ENCODE measurements at places on chromosomes 6 and 20.
A peak's percentile ranks its signal among the peaks of the same experiment; 100 is the strongest.

GRCh38 chr20:4135385-4136077, 120.2 kb upstream of the RNF24 start:
- DNase-seq = no peak

DNA sequence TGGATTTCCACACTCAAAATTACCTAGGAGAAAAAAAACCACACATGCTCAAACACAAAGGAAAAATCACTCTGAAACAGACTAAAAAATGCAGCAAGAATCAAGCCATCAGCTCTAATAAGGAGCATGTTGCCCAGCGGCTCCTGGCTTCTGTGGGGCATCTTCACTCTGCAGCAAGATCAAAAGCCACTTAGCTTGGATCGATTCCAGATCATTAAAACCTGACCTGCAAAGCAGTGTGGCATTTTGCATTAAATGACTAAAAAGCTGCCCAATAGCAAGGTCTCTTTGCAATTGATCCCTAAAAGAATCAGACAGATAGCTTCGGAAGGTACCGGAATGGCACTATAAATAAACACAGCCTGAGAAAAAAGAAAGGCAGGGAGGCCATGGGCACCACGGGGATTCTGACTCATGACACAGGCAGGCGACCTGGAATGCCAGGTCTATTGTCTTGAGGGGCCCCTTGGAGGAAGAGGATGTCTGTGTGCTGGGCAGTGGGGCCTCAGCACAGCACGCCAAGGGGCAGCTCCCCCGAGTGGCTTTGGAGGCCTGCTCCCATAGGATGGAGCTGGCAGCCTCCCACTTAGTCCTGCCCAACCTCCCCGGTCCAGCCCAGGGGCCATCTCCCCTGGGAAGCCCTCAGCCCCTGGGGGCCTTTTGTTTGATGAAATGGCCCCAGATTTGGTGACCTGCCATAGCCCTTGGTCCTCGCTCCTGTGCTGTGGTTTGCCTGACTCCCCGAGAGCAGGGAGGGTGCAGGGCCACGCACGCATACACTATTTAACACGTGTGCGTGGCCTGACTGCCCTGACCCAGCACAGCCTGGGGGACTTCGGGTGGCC, 7.6 kb downstream of the LEMD2 start:
- DNase-seq = no peak

DNA sequence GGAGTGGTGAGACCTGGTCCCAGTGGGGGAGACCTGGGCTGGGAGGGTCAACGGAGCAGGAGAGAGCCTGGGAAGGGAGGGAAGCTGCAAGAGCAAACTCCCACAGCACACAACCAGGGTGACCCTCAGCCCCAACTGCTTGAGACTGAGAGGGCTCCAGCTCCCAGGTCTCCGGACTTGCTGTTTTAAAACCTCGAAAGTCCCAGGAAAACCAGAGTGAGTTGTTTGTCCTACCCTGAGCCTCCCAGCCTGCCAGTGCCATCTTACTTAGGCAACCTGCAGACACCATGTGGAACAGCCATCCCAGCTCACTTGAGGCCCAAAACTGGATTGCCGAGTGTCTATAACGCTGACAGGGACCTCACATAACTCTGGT, 4.8 kb upstream of the NTSR1 start:
- no peak for DNase-seq

DNA sequence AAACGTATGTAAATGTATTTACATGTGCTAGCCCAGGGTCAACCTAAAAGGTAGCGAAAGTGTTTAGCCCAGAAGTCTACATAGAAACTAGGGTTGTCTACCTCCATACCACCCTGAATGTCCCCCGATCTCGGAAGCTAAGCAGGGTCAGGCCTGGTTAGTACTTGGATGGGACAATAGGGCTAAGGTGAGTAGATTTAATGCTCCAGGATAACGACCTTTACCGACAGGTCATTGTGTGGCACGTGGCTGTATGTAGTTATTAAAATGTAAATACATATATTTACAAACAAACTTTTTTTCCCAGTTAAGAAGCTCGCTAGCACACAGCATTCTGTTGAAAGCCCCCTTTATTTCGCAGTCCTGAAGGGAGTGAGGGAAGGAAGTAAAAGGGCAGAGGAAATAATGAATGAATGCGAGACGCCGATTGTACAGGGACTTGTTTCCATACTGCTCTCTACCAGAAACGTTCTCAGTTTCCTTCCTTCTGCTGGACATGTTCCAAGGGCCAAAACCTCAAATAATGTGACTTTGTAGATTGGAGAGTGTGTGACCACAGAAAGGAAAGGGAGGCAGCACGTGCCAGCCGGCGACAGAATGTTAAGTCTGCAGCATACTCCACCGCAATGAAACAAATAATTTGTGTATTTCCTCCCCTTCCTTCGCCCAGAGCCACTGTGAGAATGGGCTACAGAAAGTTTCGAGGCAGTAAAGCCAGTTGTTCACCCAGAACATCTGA, 612 bp downstream of the ADAT2 start:
- DNase-seq = peak; percentile 30

DNA sequence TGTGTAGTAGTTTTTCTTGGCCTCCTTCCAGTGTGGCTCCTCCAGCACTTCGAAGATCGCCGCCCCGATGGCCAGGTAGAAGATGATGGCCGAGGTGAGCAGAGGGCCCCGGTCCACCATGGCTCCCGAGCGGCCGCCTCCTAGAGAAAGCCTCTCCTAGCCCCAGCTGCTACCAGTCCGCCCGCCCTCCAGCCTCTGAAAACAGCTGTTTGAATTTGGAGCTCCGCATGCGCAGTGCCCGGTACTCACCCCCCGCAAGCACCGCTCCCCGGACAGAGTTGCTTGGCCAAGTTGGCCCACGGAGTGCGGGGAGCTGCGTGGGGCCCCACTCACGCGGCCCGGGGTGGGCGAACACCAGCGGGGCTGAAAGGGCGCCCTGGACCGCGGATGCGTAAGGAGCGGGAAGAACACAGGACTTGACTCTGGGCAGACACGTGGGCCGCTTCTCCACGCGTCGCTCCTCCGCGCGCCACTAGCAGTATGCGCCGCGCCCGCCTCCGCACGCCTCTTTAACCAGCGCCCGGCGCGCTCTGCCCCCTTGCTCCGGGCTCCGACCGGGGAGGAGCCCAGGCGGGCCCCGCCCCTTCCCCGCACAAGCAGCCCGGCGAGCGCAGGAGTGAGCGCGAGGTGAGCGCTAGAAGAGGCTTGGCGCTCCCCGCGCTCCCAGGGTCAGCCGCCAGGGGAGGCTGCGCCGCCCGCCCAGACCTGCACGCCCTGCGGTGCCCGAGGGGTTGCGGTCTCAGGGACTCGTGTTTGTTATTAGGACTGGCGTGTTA, at the start of gene KCNK5:
Gene KCNK5 (minus strand): TSS at position 484 of the 776 bp plus-strand sequence. CDS start 364 bp downstream, at position 120.
- DNase-seq = peak; percentile 80

- no peak for DNase-seq
Observed at GRCh38 chr20:50398821-50399554, 111.2 kb upstream of the PTPN1 start.

DNA sequence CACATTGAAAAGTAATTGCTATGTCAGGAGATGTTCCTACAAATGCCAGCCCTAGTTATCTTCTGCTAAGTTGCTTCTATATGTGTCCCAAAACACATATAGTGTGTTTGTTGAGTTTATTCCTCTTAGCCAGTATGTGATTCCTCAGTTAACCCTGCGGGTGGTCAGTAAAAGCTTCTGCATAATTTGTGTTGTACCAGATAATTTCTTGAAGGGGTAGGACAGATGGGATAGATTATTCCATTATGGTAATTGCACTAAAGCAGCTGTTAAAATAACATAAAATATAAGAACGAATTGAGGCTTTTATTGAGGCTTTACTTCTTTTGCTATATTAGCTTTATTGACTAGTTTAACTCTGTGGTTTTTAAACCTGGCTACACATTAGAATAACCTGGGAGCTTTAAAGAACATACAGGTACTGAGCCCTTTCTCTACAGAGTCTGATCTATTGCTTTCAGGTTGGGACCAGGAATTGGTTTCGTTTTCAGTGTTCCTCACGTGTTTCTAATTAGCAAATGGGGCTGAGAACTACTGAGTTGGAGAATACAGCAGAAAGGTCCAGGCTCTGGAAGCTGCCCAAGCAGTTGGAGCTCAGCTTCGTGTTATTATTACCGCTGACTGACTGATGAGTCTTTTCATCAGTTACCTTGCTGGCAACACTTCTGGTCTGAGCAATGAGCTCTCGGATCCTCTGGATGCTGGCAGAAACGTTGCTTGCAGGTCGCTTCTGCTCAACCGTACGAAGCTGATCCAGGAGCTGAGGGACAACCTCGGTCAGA, 56.9 kb downstream of the FAM229B start:
- DNase-seq = no peak

DNA sequence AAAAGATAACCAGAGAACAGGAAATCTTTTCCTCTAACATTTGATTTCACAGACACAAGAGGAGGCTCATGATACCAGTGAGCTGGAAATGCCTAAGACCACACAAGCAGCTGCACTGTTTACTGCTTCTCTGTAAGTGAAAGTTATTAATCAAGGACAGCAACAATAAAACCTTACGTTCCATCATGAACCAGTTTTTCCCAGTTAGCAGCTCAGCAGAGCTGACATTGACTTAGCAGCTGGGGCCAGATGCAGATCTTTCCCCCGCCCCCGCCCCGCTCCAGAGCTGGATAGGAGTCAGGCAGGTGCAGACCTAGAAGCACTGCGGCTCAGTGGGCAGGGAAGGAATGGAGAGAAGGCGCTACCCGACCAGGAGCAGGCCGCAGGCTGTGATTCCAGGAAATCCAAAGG, 275.2 kb downstream of the GMDS start:
- no peak for DNase-seq

DNA sequence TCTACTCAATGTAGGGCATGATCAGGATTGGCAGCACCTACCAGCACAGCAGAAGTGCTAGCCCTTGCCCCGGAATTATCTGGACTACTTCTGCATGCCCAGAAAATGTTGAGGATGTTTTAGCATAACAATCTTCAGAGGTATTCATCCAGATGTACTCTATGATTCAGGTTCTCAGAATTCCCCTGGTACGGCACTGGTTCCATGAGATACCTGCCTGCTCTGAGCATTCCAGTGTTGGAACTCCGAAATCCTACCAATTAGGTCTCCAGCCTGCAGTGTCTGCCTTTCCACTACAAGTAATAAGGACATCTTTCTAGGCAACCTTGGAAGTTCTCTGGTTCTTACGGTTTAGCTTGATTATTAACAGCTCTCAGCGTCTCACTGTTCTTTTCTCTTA, 554.5 kb downstream of the HACE1 start:
- DNase-seq = no peak

- no peak for DNase-seq
Observed at GRCh38 chr20:63370618-63371187, 9.6 kb upstream of the CHRNA4 start.

GRCh38 chr6:127177030-127177922, 58.8 kb downstream of the RSPO3 start:
- DNase-seq = no peak

GRCh38 chr6:12313306-12313991, 23.3 kb downstream of the EDN1 start:
- DNase-seq = no peak

DNA sequence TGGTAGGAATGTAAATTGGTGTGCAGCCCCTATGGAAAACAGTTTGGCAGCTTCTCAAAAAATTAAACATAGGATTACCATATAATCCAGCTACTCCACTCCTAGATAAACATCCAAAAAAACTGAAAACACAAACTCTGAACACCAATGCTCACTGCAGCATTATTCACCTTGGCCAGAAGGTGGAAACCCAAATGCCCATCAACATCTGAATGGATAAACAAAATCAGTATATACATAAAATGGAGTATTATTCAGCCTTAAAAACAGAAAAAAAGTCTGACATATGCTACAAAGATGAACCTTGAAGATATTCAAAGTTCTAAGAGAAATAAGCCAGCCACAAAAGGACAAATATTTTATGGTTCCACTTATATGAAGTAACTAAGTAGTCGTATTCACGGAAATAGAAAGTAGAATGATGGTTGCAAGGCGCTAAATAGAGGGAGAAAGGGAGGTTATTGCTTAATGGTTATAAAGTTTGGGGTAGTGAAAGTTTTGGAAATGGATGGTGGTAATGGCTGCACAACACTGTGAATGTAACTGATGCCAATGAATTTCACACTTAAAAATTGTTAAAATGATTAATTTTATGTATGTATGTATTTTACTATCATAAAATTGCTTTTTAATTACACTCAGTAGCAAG, 4.0 kb downstream of the PHF10 start:
- DNase-seq = no peak

DNA sequence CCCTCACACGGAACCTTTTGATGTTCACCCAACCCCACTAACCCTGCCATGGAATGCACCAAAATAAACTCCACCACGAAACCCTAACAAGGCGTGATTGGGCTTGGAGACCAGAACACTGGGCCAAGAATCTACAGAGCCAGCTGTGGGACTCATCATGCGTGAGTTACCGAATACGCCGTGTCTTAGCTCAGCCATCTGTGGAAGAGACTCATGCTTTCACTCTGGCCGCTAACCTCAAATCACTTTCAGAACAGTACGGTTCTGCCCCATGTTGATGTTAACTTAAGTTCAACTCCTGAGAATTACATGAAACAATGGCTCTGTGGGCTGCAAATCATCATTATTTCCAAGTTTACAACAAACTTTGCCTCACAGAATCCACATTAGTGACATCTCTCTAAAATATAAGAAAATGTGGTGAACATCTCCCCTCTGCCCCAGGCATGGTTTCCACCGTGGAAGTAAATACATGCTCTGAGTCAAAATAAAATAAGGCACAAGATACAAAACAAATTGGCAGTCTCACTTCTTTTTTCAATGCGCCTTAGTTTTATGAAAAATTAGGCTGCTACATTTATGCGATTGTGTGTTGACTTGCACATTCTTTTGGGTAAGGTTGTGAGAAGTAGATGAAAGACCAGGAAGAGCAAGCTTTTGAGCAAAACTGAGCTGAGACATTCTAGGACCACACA, 308.9 kb upstream of the EXOC2 start:
- no peak for DNase-seq

DNA sequence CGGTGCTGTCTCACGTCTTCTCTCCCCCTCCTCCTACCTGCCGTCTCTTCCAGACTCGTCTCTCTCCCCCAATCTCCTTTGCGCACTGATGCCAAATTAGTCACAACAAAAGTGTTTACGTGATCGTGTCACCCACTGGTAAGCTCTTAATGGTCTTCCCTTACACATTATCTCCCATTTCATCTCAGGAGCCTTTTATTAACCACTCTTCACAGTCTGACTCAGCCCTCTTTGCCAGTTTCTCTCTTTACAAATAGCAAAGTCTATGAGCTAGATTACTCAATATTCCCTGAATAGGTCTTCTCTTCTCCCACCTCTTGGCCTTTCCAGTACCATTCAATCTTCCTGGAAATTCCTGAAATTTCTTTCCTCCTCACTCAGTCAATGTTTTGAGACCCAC, 247.0 kb downstream of the ESR1 start:
- DNase-seq = no peak

- DNase-seq = no peak
Observed at GRCh38 chr6:23145781-23146180, 576.4 kb downstream of the HDGFL1 start.

DNA sequence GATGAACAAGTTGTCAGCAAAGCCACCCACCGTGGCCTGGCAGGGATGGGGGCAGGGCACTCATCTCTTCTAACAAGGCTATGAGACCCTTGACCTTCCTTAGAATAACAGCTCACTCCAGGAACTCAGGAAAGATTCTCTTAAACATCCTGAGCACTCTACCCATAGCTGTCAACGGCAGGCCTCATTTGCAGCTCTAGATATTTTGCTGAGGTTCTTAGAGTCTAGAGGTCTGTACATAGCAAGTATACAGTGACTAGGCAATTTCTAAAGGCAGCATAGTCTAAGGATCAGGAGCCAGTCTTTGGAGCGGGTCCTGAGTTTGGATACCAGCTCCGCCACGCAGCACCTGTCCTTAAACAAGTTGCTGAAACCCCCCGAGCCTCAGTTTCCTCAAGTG, 11.7 kb downstream of the TRERF1 start:
- no peak for DNase-seq

All from germinal center (tissue), 1 donor.